ENCODE measurements at places on chromosomes 7 and 10. TPM values are rescaled to one million over a fixed set of nuclear protein-coding genes. Genes with fewer than 3 reads are reported as not detected.

Gene TNS3
- not detected for polyA plus RNA-seq

GRCh38 chr7:104971290-104972071, 42.5 kb upstream of the KMT2E start:
- DNase-seq: no peak

Gene BTBD16
- polyA plus RNA-seq: not detected

GRCh38 chr10:95813054-95813685, 57.2 kb downstream of the ENTPD1 start:
- no peak for DNase-seq

DNA sequence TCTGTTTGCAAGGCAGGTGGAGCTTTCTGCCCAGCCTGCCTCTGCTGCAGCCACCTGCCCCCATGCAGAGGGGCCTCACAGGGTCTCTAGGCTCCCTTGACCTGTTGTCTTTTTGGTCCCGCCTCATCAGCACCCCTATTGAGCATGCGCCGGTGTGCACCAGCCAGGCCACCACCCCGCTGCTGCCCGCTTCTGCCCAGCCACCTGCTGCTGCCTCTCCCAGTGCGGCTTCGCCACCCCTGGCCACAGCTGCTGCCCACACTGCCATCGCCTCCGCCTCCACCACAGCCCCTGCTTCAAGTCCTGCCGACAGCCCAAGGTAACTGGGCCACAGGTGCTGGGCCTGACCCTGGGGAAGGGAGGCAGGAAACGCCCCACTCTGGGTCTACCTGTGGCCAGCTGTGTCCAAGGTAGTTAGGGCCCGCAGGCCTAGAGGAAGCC, 38.1 kb downstream of the LDB3 start:
- no peak for DNase-seq
